EL (cell line): ENCODE measurements at places on chromosomes 7 and 10.

DNA sequence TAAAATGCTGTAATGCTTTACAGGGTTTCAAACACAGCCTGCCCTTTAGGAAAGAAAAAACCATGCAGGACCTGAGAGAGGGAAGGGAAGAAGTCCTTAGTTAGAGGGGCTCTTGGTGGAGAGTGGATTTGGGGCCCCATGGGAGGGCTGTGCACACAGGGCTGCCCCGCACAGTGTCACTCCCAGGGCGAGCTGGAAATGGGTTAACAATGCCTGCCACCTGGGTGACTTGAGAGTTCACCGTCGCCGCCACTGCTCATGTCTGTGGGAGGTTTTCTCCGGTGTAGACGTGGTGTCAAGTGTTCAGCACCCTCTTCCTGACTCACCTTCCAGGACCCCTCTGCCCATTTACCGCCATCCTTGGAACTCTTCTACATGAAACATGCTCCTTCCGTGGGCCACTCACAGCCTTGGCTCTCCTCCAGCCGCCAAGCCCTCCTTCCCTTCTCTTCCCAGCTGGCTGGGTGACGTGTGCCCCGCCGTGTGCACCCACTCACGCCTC lies 686.4 kb downstream of the SDK1 start:
- DNase-seq = no peak

DNA sequence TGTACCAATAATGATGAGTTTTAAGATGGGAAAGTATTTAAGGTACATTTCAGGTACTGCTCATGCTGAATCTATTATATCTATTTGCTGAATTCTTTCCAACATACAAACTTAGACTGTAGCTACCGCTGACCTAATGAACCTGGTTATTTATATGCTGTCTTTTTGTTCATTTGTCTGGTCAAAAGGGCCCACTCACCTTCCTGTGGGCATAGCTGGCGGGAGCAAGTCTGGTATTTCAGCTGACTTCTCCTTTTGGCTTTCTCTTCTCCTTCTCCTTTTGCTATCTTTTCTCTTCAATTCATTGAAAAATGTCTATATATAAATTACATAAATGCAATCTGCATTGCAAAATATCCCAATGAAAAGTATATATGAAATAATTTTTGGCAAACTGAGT lies 9.5 kb downstream of the PLXDC2 start:
- DNase-seq = no peak

DNA sequence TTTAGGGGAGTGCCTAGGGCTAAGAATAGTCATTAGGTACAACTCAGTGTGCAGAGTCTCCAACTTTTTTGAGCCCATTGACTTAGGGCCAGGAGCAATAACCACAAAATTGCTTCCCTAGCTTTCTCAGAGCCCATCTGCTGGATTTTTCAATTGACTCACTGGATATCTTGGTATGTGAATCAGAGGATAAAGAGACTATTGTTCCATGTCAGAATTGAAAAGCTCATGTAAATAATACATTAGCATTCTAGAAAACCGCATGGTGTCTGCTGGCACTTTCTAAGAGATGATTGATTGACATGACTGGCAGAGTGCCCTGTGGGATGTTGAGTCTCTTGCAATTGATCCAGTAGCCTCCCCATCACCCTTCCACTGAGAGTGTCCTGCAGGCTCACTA lies 246.2 kb downstream of the CCDC7 start:
- peak; percentile 54 for DNase-seq

- DNase-seq = no peak
These were observed 12.6 kb downstream of the ADAMTS14 start for GRCh38 chr10:70684839-70685454.

DNA sequence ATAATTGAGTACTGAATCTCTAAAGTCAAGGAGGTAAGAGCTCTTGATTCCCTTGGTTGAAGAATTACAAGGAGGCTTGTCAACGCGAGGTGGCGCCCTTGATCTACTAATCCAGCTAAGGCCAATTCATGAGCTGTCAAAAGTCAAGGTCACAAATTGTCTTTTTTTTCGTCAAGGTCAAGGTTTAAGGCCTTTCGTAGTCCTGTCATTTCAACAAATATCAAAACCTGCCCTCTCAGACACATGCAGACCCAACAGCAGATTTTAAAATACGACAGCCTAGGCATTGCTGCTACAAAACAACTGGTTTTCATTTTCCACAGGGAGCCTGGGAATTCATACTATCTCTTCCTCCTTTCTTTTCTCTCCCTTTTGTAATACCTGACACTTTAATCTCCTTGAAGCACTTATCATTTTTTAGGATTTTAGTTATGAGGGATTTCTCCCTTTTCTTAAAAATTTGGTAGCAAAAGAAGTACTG lies 3.6 kb downstream of the HOXA13 start:
- DNase-seq = peak; percentile 86

- no peak for DNase-seq
These were observed 75.2 kb upstream of the KIF5B start for GRCh38 chr10:32131388-32131787.

GRCh38 chr10:94299417-94299816 lies 63.3 kb downstream of the NOC3L start:
- DNase-seq = peak; percentile 80
